CD4-positive, alpha-beta T cell treated with Interleukin-6 for 4 hours (primary cell): ENCODE measurements at places on chromosomes 2 and 18.

- DNase-seq = no peak
Measured at GRCh38 chr18:13543144-13543543, 183.2 kb downstream of the FAM210A start.

DNA sequence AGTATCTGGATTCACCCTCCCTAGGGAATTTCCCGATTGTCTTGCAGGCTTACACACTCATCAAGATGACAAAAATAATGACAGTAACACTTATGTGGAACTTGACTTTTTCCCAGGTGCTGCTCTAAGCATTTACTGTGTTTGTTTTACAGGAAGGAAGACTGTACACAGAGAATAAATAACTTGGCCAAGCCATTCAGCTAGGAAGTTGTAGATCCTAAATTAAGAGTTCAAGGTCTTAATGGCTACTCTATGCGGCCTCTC lies 549 bp upstream of the DPP4 start:
- DNase-seq = no peak

DNA sequence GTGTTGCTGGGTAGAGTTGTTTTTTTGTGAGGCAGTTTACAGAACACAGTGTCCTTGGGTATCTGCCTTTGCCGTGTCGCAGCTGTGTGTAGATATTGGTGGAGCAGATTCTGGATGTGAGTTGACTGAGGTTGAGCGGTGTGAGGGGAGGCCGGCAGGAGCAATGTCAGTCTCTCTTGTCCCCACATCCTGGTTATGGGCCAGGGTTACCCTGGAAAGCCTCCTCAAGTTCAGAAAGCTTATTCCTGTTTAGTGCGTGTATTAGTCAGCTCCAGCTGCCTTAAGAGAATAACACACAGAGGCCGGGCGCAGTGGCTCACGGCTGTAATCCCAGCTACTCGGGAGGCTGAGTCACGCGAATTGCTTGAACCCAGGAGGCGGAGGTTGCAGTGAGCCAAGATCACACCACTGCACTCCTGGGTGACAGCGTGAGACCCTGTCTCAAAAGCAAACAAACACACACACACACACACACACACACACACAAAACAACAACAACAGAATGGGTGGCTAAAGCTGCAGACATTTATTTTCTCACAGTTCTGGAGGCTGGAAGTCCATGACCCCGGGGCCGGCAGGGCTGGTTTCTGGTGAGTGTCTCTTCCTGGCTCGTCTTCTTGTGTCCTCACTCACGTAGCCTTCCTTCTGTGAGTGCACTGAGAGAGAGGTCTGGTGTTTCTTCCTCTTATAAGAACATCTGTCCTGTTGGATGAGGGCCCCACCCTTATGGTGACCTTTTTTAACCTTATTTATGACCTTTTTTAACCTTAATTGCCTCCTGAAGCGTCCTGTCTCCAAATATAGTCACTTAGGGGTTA lies 5.1 kb downstream of the NCK2 start:
- peak; percentile 66 for DNase-seq

GRCh38 chr2:119522671-119523070 lies 1.6 kb downstream of the SCTR start:
- DNase-seq = no peak

- no peak for DNase-seq
Measured at GRCh38 chr2:100344433-100344832, 22.1 kb upstream of the LONRF2 start.

GRCh38 chr2:20118051-20118450 lies 66.6 kb upstream of the LAPTM4A start:
- no peak for DNase-seq

- DNase-seq = no peak
Measured at GRCh38 chr2:235217846-235218245, 266.0 kb downstream of the SH3BP4 start.

DNA sequence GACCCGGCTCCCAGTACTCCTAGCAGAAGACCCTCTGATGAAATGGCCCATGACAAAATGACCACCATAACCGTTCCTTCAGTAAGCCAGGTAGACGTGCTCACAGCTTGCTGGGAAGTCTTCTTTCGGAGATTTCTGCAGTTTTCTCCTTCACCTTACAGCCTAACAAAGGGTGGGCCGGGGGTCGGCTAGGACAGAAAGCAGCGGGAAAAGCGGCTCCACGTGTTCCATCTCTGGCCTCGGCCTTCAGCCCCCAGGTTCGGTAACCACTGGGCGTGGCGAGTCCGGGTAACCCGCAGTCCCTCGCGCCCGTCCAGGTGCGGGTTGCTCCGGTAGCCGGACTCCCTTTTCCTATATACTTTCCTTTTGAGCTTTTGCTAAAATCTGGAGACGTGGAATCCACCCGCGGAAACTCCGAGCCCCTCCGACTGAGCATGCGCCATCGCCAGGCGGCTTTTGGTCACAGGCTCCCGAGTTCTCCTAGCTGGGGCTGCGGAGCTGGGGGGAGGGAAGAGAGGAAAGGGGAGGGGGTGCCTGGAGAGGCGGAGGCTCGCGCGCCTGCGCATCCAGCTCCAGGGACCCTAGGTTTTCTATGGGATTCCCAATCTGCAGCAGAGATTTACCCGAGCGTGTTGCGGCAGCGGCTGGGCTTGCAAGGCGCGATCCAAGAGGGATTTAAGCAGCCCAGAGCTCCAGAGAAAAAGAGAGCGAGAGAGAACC lies at the start of gene VSNL1:
Gene VSNL1, plus strand, starts transcription at position 604 of the 720 bp plus-strand sequence. CDS start 51,379 bp downstream, outside the sequence.
- no peak for DNase-seq

- DNase-seq = no peak
Measured at GRCh38 chr2:96105994-96106715, 10.2 kb downstream of the ADRA2B start.

DNA sequence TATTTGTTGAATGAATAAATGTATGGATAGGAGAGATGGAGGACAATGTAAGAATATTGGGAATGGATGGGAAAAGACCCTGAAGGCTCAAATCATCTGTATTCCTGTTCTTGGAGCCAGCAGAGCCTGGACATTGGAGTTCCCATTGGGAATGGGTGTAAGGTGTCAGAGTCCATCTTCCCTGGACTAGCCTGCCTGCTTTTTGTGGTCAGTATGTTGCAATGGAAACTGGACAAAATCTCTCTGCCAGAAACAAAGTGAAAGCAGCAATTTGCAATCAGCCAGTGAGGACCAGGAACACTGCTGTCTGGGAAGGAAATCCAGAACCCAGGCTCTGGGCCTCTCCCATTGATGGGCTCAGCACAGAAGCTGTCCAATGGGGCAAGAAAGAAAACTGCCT lies 83.5 kb upstream of the SKOR2 start:
- no peak for DNase-seq

GRCh38 chr2:127085317-127085681 lies 21.7 kb downstream of the BIN1 start:
- peak; percentile 51 for DNase-seq

DNA sequence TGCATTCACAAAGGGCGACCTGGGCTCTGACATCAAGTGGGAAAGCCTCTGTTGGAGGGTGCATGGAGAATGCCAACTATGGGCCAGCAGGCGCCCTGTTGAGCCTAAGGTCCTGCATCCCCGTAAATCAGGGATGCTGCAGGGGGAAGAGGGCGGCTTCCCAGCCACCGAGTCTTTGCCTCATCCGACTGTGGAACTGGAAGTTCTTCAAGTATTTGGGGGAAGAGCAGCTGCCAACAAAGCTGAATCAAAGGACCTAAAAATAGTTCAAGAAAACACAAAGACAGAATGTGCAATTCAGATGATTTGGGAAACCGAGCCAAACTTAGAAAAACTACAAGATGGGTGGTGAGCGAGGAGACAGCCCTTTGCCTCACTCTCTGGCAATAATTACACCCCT lies 281.1 kb upstream of the MGAT5 start:
- no peak for DNase-seq

DNA sequence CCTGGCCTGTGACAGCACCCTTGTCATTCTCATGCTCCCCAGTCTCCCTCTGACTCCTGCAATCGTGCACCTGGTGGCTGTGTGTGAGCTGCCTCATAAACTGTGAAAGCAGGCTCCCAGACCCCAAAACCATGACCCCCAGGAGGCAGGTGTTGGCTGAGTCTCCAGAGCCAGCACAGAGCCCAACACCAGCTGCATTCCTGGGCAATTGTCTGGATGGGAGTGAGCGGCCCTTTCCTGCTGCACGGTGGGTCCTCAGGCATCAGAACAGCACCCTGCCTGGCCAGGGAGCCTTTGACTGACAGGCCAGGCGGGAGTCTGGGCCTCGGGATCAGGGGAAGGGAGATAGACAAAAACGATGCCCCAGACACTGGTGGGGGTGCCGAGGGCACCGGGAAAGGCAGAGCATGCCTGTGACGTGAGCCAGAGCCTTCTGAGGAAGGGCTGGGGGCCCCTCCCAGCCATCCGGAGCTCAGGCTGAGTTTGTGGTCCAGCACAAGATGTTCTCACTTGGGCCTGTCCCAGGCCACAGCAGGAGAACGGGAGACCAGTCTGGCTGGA lies 135.1 kb upstream of the GPC1 start:
- no peak for DNase-seq
